ENCODE measurements at places on chromosomes 11 and 22.

DNA sequence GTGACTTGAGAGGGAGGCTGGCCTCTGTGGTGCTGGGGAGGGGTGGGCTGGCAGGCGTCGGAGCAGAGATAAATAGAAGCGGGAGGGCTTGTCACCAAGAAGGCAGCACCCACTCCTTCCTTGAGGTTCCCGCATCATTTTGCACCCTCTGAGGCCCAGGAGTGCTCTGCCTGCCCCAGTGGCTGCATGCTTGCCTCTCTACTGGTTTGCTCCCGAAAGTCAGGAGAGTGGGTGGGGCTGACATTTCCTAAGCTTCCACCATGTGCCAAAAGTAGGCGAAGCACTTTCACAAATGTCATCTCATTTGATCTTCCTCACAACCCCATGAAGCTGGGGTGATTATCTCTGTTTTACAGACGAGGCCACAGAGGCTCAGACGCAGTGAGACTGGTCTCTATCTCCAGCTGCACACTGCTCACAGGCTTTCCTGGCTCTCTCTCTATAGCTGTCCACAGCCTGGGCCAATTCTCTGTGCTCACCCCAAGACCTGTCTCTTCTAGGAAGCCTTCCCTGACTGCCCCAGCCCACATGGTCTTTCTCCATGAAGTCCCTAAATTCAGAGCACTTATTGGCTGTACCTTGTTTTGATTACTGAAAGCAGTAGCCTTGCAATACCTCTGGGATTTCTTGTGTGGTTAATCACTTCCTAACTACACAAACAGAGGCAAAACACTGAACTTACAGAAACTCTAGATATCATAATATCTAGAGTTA, 2.6 kb upstream of the UCP3 start:
- DNase-seq = no peak

GRCh38 chr11:95711162-95711944, 78.2 kb downstream of the FAM76B start:
- no peak for DNase-seq

GRCh38 chr22:30829901-30830550, 135.4 kb downstream of the OSBP2 start:
- DNase-seq = no peak

GRCh38 chr11:72381584-72382090, 52.7 kb downstream of the CLPB start:
- no peak for DNase-seq

- no peak for DNase-seq
These were observed 26.3 kb downstream of the APLNR start for GRCh38 chr11:57210781-57211180.

- DNase-seq = no peak
These were observed 26.3 kb upstream of the MTCH2 start for GRCh38 chr11:47668665-47669064.

GRCh38 chr22:22075382-22076163, 93.0 kb upstream of the TOP3B start:
- no peak for DNase-seq

- no peak for DNase-seq
These were observed 666.5 kb downstream of the NTM start for GRCh38 chr11:132036746-132037466.
